ENCODE measurements at places on chromosomes 3 and 15.

DNA sequence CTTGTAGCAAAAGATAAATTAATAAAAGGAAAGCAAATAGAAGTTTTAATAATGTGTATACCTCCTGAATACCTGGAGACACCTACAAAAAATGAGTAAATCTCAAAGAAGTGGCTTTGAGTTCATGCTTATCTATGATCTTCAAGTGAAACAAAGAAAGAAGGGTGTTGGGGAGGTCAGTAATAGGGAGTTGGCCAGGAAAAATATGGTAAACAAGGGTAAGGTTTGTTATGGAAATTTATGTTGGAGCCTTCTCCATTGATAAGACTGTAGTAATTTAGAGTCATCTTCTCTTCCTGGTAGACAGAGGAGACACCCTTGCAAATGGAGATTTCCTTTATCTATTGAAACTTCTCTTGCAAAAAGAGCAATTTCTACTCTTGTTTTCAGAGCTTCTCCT, 6.6 kb upstream of the CCR8 start:
- DNase-seq, result no peak

- no peak for DNase-seq
Measured at GRCh38 chr3:177602601-177603147, 405.4 kb upstream of the TBL1XR1 start.

DNA sequence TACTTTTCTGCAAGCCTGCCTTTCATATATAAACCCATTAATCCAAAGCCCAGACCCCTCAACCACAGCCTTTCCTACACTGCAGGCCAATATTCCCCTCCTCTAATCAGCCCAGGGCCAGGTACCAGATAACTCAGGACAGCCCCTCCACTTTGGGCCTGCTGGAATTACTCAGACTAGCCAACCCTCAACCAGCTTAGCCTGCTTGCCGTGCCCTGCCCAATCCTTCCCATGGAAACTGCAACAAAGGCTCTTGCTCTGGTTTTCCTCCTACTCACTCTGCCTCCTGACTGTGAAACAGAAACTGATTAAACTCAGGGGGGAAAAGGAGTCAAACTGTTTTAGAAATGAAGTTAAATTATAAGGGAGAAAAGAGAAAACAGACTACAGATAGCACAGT, 248.1 kb downstream of the KLF13 start:
- no peak for DNase-seq

- no peak for DNase-seq
Measured at GRCh38 chr15:99762288-99762687, 29.1 kb upstream of the LYSMD4 start.

DNA sequence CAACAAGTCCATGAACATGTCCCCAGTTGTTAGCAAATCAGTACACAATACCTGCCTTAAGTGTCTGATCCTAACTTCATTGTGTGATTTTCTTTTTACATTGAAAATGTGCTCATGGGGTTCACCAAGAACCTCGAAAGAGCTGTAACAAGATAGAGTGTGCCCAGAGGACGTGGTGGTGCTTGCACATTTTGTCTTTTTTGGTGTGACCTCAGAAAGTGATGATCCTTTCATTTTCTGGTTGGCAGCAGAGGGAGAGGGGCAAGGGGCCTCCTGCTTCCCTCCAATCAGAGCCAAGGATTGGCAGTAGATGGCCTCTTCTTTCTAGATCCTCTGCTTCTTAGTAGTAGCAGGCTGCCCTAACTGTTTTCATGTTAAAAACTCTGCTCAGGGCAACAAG, 176.4 kb downstream of the OPA1 start:
- DNase-seq, result no peak

DNA sequence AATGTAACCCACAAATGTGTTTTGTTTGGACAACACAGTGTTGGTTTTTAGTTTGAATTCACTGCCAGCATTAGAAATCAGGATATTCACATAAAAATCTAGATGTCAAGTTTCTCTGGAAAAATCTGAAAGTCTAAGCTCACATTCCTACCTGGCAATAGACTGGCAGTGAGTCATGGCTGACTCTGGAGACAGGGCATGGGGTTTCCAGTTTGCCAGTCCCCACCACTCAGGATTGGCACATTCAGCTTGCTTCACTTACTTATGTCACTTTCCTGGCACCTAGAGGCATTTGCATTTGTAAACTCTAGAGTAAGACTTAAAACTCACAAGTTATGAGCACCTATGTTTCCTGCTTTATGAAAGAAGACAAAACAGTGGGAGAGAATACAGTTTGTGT, 19.1 kb upstream of the SEC61A1 start:
- no peak for DNase-seq

DNA sequence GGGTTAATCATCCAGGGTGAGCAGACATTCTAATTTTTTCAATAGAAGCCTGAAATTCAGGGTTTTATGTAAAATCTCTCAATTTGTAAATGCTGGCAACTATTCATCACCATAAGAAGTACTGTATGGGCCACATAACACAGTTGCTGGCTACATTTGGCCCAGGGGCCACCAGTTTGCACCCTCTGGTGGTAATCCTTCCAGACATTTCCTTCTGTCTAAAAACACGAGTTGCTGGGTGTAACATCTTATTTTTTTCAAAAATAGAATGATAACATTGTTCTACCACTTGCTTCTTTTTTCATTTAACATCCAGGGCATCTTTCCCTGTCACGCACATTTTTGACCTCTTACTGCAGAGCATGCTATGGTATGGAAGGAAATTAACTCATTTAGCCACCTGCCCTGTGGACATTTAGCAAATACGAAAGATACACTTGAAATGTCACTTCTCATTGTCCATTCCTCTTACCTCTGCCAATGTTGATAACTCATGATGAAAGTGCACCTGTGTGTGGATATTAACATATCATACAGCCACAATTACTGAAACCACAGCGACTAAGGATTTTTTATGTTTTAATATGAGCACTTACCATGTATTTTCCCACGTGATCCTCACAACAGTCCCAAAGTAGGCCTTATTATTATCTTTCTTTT, 117.5 kb upstream of the ARHGEF3 start:
- no peak for DNase-seq
